ENCODE measurements at places on chromosomes 7 and 10. TPM values are rescaled to one million over a fixed set of nuclear protein-coding genes. Genes with fewer than 3 reads are reported as not detected.

DNA sequence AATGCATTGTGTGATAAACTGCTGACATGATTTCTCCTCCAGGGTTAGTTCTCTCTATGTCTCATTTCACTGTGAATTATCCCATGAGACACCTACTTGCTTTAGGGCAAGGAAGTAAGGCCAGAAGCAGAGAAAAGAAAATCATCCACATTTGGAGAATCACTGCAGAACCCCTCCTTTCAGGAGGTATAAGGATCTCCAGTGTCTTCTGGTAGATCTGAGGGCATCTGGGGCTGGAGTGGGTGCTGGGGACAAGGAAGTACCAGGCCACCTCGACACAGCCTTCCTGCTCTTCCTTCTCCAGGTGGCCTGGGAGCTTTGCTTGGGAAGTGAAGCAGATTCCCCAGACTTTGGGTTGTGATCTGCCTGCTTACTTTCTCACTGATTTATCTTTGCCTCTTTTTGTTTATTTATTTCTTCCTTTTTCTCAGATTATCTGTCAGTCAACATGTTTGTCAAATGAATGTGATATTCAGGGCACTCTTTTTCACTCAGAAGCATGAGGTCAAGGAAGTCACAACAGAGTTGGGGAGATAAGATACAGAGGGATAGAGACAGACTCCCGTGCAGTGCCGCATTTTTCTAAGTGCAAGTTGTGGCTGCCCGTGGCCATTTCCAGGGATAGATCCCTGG, 12.4 kb upstream of the CAMK2G start:
- no peak for DNase-seq

DNA sequence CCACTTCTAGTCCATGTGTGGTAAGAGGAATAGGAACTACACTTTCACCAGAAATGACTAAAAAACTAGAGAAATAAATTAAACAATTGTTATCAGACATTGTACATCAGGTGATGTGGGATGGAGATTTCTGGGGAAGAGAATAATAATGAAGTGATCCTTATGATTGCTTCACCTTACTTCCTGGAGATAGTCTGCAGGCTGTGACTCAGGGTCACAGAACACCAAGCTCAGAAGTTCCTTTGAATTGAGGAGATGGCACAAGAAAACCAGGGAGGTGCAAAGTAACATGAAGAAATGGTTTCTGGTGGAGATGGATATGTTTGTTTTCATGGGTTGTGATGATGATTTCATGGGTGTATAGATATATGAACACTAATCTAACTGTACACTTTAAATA, 44.5 kb downstream of the ZWINT start:
- no peak for DNase-seq

DNA sequence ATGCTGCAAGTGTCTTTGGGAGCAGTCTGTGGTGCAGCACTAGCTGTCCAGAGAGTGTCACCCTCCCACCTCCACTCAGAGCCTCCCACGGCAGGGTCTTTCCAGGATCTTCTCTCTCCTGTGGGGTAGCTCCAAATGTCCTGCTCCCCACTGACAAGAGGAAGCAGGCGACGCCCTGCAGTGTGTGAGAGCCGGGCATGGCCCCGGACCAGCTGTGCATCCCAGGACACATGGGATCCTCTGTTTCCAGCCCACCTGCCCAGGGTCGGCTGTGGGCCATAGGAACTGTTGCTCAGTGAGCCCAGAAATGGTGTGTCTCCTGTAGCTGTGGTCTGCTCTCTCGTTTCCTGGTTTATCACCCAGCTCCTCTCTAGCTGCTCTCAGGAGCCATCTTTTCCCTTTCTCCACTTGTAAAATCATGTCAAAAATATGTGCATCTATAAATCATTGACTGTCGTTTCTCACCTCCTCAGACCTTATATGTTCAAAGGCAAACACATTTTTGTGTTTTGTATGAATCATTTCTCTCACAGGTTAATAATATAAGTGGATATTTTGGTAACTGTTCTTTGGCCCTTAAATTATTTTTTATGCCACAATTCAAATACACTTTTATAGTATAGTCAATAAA, 74.9 kb downstream of the VWC2 start:
- no peak for DNase-seq

- DNase-seq = no peak
Measured at GRCh38 chr10:938941-939678, 7.6 kb upstream of the LARP4B start.

DNA sequence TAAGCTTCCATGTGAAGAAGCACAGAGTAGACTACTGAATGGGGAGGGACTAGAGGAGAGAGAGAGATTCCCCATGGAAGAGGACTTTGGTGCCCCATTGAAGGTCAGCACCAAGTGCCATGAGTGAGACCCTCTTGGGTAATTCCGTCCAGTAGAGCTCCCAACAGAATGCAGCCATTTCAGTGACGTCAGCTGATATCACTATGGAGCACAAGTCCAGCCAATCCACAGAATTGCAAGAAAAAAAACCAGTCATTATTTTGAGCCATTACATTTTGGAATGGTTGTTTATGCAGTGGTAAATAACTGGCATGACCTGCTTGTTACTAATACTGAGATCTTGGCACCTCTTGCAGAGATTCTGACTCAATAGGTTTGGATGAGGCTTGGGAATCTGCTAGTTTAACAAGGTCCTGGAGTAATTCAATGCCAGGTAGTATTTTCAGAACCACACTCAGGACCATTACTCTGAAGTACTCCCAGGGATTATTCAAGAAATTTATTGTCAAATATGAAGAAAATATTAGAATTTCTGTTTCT, 52.6 kb upstream of the SP8 start:
- DNase-seq = no peak

GRCh38 chr10:119207713-119208552, 562 bp downstream of the GRK5 start:
- peak; percentile 40 for DNase-seq

DNA sequence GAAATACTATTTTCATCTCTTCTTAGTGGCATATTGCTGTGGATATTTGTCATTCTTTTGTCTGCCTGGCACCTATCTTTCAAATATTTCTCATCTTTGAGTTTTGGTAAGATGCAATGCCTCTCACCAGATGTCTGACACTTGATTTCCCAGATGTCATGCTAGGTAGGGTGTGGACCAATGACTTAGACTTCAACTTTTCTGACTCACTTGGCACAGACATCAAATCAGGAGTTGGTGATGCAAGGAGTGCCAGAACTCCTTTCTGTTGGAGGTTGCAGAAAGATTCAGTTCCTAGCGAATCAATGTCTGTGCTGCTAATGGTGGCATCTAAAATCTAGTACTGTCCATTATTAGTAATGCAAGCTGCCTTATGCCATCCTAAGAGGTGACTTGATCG, 216.9 kb upstream of the FERD3L start:
- no peak for DNase-seq

- DNase-seq = peak; percentile 71
Measured at GRCh38 chr10:29736366-29737073, 101.7 kb upstream of the SVIL start.

DNA sequence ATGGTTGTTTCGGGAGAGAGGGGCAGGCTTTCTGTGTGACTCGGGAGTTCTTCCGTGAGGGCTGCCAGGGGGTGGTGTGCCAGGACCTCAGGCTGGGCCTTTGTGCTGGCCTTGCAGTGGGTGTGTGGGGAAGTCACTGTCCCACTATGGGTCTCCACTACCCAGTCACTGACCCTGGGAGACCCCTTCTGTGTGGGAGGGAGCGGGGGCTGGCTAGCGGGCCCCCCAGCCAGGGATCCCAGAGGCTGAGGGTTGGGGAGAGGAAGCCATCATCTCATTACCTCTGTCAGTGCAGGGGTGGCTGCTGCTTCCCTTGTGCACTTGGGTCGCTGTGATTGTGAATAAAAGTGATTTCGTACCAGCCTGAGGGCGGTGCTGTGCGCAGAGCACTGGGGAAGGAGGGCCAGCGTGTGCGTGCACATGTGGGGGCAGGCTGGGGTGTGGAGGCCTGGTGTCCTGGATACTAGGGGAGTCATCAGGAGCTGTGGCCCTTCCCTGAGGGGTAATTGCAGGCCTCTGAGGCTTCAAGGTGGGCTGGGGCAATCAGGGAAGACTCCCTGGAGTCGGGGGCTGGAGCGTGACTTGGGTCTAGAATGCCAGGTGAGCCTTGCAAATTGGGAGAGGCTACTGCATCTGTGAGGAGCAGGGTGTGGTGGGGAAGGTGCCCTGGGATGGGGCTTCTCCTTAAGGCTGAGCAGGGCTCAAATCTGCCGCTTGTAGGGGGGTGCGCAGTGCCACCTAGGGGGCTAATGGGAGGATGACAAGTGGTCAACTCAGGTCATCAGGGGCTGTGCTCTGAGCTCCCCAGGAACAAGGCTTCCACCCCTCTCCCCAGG, 98.9 kb downstream of the NEURL1 start:
- peak; percentile 79 for DNase-seq

DNA sequence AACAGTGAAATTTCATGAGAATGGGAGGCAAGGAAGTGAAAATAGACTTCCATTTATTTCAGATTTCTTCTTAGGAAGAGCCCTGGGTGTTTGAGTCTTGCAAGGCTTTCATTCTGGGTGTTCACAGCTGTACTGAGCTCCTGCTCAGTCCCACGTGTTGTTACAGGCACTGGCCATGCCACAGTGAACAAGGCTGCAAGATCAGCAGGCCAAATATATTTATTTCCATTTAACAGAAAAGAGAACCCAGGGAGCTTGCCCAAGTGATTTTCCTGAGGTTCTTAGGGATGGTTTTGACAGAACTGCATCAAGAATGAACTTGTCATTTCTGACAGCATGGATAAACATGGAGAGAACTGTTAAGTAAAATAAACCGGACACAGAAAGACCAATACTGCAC, 54.5 kb upstream of the CD36 start:
- DNase-seq = no peak

DNA sequence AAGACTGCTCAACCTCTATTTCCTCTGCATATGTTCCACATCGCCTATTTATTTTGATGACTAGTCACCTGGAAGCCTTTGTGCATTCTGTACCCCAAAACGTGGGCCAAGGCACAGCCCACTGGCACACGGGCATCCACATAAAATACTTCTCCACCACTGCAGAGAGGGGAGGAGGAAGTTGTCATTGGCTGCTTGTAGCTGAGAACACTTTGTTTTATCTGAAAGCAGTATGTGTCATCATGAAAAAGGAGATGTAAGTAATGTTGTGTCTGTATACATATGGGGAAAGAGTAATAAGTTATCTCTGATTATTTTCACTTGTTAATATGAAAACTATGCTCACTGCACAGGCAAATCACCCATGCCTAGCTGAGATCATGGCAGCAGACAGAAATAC, 48.2 kb upstream of the AMPH start:
- no peak for DNase-seq

- peak; percentile 77 for DNase-seq
Measured at GRCh38 chr10:93068411-93069244, 5.1 kb upstream of the CYP26A1 start.

DNA sequence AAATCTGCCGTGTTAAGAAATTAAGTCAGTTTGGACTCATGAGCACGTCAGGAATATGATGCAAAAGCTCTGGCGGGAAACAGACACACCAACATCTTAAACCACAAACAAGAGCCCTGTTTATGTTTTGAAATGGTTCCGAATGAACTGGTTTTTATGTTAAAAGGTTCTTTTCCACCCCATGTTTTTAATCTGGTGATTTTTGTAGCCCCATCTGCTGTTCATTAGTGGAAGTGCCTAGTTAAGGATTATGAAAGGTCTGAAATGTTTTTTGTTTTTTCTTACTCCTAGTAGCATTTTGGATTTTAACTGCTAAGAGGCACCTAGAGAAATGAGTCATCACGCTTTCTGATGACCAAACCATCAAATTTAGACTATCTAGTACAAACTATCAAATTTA, 404.1 kb upstream of the MKI67 start:
- DNase-seq = no peak

DNA sequence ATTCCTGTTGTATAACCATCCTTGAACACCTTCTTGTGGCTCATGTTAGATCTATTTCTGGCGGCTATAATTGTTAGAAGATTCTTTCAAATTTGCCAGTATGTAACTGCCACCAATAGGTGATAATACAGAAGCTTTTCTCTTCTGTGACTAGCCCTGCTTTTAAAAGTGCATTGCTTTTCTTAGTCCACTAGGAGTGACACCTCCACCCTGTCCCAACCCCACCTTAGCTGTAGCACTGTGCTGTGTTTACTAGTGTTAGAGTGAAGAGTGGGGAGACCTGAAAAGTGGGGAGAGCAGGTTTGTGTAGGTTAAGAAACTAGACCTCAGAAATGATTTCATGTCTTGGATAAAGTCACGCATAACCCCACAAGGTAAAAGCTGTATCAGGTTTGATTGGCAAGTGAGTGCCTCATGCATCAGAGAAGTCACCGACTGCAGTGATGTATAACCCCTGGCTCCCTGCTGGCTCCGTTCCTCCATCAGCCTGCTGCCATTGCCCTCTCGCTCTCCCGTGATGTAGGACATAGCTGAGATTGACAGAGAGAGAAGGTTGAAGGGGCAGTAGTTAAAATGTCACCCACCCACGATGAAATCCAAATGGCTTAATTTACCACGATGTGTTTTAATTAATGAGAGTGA, 12.5 kb downstream of the NPVF start:
- DNase-seq = no peak

DNA sequence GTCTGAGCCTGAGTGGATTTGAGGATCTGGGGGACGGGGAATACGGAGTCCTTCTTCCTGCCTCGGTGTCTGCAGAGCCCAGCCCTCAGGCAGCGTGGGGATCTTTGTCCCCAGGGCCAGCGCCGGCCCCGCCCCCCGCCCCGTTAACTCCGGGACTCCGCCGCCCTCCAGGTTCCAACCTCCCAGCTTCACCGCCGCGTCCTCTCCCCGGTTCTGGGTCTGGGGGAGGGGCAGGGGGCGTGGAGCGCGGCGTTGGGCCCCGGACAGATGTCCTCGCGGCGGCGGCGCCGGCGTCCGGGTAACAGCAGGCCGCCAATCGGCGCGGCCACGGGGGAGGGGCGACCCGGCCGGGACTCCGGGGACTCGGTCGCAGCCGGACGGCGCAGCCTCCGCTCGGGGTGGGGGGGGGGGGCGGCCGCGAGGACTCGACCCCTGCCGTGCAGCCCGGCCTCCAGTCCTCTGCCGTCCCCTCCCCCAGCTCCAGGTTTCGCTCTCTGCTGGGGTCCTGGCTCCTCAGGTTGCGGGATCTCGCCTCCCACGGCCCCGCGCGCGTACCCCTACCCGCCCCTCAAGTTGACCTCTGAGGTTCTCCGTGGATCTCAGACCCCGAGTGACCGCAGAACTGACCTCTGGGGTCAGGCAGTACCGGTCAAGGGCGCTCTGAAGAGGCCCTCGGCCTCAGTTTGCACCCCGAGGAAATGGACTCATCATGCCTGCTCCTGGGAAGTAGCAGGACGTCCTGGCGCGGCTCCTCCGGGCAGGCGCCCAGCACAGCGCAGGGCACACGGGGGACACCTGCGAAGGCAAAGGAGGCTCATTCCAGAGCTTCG, 2.3 kb upstream of the ELFN1 start:
- peak; percentile 88 for DNase-seq

GRCh38 chr10:33139181-33139646, 181.2 kb upstream of the ITGB1 start:
- DNase-seq = no peak

DNA sequence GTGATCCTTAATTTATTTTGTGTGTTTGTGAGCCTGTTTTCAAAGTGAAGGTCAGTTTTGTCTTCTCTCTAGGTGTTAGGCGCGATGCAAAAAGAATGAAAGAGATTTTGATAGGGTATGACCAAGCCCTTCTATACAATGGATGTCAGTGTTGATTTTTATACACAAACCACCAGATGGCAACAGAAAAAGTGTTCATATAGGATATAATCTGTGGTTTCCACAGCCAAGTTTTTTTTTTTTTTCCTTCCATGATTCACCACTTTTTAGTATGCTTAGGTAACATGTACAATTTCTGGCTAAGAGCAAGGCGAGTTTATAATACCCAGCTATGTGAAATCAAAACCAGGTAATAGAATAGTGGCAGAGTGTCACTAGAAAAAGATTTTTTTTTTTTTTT, 8.1 kb downstream of the SDK1 start:
- DNase-seq = no peak

The RNLS gene
- 4.4 TPM for total RNA-seq

The SH3PXD2A gene
- 16.7 TPM for total RNA-seq

The CALCR gene
- total RNA-seq = not detected

The EPHB6 gene
- total RNA-seq = 21.4 TPM

The C10orf67 gene
- not detected for total RNA-seq

Data from glutamatergic neuron (in vitro differentiated cells).